ENCODE measurements at places on chromosomes 13 and 19. TPM values are rescaled to one million over a fixed set of nuclear protein-coding genes. Genes with fewer than 3 reads are reported as not detected.

Gene MYO1F
- total RNA-seq, result 6.0 TPM

Gene GARIN5A
- total RNA-seq, result 0.82 TPM

Gene CBARP
- total RNA-seq, result 6.6 TPM

Gene RDH8
- not detected for total RNA-seq

Gene TMEM150B
- total RNA-seq, result 1.4 TPM

DNA sequence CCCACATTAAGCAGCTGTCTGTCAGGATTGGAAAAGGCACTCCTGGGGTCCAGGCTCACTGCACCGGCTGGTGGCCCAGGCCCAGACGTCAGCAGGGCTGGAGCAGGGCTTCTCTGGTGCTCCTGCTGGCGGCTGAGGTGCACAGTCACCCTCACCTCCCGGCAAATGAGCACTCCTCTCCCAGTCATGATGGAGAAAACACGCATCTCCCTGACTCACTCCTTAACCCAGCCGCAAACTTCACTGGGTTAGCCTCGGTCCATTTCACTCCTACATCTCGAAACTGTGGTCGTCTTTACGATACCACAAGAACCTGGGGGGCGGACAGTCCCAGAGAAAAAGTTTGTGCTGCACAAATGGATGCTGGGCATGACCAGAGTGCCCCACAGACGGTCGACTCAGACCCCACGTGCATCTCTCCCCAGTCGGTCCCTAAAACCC is 3.3 kb upstream of the RASA3 start:
- H3K27me3 ChIP-seq, result no peaks in the 10 kb centered on the region
- no peaks in the 10 kb centered on the region for H3K36me3 ChIP-seq
- peaks cover 42% of the 10 kb centered on the region for H3K4me1 ChIP-seq
- no peak overlapping the region for H3K27ac ChIP-seq
- no peak for DNase-seq
- no peak overlapping the region for H3K4me3 ChIP-seq

DNA sequence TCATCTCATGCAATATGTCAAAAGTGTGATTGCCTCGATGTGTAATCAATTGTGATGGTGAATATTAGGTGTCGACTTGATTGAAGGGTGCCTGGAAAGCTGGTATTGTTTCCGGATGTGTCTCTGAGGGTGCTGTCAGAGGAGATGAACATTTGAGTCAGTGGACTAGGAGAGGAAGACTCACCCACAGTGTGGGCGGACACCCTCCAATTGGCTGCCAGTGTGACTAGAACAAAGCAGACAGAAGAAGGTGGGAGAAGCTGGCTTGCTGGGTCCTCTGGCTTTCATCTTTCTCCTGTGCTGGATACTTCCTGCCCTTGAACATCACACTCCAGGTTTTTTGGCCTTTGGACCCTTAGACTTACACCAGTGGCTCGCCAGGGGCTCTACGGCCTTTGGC is 15.5 kb upstream of the CABP5 start:
- H3K4me1 ChIP-seq, result no peaks in the 10 kb centered on the region
- H3K27ac ChIP-seq, result no peak overlapping the region
- no peaks in the 10 kb centered on the region for H3K36me3 ChIP-seq
- H3K4me3 ChIP-seq, result no peak overlapping the region
- no peak for DNase-seq
- H3K27me3 ChIP-seq, result peaks cover 62% of the 10 kb centered on the region

DNA sequence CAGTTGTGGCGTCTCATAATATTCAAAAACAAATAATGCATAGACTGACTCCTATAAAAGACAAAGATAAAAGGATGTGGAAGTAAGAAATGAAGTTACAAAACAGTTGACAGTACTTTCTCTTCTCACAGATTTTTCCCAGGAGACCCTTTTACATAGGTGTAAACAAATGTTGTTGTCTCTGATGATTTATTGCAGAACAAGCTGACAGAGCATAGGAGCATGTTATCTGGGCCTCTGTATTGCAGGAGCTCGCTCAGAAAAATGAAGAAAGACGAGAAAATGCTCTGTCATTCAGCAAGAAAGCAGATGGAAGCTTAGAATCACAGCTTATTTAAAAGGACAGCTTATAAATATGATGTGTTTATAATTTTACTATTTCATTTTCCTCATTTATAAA is 353.6 kb upstream of the GPC6 start:
- no peaks in the 10 kb centered on the region for H3K4me1 ChIP-seq
- no peak overlapping the region for H3K4me3 ChIP-seq
- H3K27me3 ChIP-seq, result no peaks in the 10 kb centered on the region

GRCh38 chr13:35881360-35881759 is 249.8 kb downstream of the DCLK1 start:
- DNase-seq, result no peak
- H3K27me3 ChIP-seq, result no peaks in the 10 kb centered on the region
- no peak overlapping the region for H3K27ac ChIP-seq
- H3K4me1 ChIP-seq, result no peaks in the 10 kb centered on the region

DNA sequence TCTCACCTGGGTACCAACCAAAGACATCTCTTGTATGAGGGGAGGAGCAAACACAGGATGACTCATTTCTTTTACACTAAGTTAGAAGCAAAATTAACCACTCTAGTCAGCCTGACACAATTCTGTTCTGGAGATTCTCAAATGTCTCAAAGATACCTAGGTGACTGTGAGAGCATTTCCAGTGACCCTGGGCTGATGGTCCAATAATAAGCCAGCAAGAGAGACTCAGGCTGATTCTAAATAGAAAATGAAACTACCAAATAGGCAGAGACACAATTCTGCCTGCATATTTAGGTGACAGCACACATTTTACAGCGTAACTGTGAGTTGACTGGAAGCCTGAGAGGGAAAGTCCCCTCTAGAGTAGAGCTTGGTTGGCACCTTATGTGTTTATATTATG is 16.3 kb downstream of the ZNF91 start:
- H3K27me3 ChIP-seq, result no peaks in the 10 kb centered on the region
- H3K4me1 ChIP-seq, result no peaks in the 10 kb centered on the region
- H3K27ac ChIP-seq, result no peak overlapping the region
- no peak for DNase-seq
- H3K36me3 ChIP-seq, result no peaks in the 10 kb centered on the region
- no peak overlapping the region for H3K4me3 ChIP-seq

DNA sequence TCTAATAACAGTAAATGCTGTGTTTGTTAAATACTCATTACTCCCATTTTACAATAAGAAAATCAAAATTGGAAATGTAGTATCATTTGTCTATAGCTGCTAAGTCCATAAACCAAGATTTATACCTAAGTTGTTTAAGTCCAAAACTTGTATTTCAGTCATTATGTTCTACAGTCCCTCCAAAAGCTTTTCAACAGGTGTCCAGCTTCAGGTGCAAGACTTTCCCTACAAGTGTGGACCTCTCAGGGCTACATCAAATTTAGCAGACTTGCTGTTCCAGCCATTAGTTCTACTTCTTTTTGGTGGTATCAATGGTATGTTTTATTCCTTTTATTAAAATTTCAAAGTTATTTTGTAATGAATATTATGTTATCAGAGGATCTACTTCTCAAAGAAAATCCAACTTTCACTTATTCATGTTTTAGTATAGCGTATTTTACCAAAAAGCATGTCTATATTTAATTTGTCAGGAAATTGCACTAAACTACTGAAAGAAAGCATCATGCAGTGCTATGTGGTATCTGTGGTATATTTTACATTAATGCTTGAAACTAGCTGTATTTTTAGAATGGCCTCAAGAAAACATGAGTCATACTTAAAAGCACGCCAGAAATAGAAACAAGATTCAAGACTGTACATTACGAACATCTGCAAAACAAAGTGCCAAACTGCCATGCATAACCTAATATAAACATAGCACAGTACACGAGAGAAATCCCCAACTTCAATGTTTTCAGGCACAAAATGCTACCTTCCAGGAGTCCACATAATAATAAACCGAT is 44.5 kb downstream of the VWA8 start:
- no peaks in the 10 kb centered on the region for H3K27me3 ChIP-seq
- H3K4me1 ChIP-seq, result peaks cover 17% of the 10 kb centered on the region
- H3K27ac ChIP-seq, result peak overlapping the region; percentile 35
- no peak overlapping the region for H3K4me3 ChIP-seq
- peak; percentile 18 for DNase-seq

DNA sequence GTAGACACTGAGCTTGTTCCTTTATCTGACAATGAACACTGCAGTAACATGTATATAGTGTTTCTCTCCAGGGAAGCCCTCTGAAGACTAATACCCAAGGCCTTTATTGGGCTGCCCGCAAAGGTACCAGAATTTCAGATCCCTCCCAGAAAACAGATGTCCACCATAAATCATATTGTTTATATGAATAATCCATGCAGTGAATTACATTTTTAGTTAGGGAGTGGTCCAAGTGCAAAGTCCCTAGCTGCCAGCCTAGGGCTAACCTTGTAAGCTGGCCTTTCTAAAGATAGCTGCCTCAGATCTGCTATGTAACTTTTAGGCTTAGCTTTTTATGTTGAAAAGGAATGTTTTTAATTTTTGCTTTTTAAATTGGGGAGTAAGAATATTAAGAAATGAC is 44.7 kb downstream of the TDRD3 start:
- no peak overlapping the region for H3K4me3 ChIP-seq
- no peak overlapping the region for H3K27ac ChIP-seq
- DNase-seq, result no peak

GRCh38 chr13:83117046-83117445 is 765.2 kb downstream of the SLITRK1 start:
- H3K36me3 ChIP-seq, result no peaks in the 10 kb centered on the region
- H3K4me3 ChIP-seq, result no peak overlapping the region
- no peak overlapping the region for H3K27ac ChIP-seq
- no peaks in the 10 kb centered on the region for H3K4me1 ChIP-seq

GRCh38 chr13:42298392-42298791 is 26.4 kb downstream of the AKAP11 start:
- DNase-seq, result no peak
- H3K4me3 ChIP-seq, result no peak overlapping the region
- no peak overlapping the region for H3K27ac ChIP-seq
- no peaks in the 10 kb centered on the region for H3K27me3 ChIP-seq
- no peaks in the 10 kb centered on the region for H3K4me1 ChIP-seq

DNA sequence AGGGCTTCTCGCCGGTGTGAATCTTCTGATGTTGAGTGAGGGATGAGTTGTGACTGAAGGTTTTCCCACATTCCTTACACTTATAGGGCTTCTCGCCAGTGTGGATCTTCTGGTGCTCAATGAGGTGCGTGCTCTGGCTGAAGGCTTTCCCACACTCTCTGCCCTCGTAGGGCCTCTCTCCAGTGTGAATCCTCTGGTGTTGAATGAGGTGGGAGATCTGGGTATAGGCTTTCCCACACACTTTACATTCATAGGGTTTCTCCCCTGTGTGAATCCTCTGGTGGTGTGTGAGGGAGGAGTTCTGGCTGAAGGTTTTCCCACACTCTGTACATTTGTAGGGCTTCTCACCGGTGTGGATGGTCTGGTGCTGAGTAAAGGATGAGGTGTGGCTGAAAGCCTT is 33.2 kb downstream of the ZNF473 start:
- no peaks in the 10 kb centered on the region for H3K36me3 ChIP-seq
- H3K27me3 ChIP-seq, result no peaks in the 10 kb centered on the region
- no peak overlapping the region for H3K27ac ChIP-seq

DNA sequence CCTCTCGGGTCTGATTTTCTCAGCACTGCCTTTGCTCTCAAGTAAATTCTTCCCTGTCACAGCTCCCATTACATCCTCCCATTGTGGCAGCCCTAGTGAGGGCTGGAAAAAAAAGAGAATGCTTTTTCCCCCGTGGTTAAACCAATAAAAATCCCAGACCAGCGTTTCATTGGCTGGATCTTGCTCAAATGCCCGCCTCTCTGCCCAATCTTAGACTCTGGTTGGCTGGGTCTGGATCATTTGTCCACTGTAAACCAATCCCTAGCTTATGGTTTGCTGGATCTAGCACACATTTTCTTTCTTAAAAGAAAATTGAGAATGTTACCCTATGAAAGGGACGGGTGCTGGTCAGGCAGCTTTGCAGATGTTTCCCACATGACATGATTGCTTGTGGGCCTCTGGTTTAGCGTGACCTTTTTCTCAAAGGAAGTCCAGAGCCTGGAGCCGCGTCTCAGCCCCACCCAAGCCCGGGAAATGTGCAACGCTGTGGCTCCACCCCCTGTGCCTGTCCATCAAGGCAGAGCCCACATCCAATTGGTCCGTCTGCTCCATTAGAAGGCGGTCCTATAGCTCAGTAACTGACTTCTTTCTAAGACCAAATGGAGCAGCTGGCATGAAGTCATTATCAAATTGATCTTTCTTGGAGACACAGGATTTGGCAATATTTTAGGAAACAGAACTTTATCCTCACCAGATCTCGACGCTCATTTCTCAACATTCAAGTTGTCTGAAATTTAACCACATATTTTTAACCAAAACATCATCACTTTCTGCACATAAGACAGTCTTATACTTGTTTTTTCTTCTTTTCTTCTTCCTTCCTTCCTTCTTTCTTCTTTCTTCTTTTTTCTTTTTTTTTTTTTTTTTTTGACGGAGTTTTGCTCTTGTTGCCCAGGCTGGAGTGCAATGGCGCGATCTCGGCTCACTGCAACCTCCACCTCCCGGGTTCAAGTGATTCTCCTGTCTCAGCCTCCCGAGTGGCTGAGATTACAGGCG is 2.6 kb upstream of the MCEMP1 start:
- peaks cover 10% of the 10 kb centered on the region for H3K4me1 ChIP-seq
- peaks cover 9% of the 10 kb centered on the region for H3K27me3 ChIP-seq
- H3K36me3 ChIP-seq, result no peaks in the 10 kb centered on the region
- no peak overlapping the region for H3K27ac ChIP-seq

DNA sequence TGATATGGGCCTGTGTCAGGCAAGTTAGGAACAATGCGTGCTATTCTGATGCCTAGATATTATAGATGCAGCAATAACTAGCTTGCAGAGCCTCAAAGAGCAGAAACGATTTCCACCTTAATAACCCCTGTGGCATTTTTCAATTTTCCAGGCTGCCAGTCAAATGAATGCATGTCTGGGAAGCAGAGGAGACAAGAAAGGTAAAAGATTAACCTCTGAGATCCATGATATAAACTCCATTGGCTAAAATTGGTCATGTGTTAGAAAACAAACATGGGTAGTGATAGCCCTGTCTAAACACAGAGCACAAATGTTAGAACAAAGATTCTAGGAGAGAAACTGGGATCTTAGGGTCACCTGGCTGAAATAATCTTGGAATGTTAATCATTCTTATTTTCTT is 811.1 kb downstream of the DIAPH3 start:
- H3K27me3 ChIP-seq, result no peaks in the 10 kb centered on the region
- DNase-seq, result no peak
- H3K27ac ChIP-seq, result no peak overlapping the region
- no peak overlapping the region for H3K4me3 ChIP-seq
- no peaks in the 10 kb centered on the region for H3K36me3 ChIP-seq
